RPMI7951 (cell line): ENCODE measurements at places on chromosomes 12 and 14. TPM values are rescaled to one million over a fixed set of nuclear protein-coding genes. Genes with fewer than 3 reads are reported as not detected.

DNA sequence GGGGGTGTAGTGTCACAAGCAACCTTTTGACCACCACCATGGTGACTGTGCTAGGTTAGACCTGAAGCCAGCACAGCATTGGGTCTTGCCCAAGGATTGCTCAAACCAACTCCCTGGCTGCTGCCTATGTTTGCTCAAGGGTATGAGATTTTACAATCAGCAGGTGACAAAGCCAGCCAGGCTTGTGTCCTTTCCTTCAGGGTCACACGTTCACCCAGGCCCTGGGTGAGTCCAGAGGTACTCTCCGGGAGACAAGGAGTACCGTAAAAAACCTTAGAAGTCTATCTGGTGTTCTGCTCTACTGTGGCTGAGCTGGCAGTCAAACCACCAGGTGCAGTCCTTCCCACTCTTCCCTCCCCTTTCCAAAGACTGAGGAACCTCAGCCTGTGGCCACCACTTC, 238.9 kb upstream of the MIS18BP1 start:
- no peak for DNase-seq

The DHRS4L2 gene
- 15.9 and 16.5 TPM in 2 replicates for total RNA-seq

The PLEK2 gene
- total RNA-seq, result 13.7 and 14.5 TPM in 2 replicates

GRCh38 chr14:72450473-72451044, 443.3 kb downstream of the DPF3 start:
- no peak for DNase-seq

The NOP9 gene
- 10.7 and 10.8 TPM in 2 replicates for total RNA-seq
